Cortex of kidney (tissue), 1 donor: ENCODE measurements at places on chromosomes 6 and 20.

DNA sequence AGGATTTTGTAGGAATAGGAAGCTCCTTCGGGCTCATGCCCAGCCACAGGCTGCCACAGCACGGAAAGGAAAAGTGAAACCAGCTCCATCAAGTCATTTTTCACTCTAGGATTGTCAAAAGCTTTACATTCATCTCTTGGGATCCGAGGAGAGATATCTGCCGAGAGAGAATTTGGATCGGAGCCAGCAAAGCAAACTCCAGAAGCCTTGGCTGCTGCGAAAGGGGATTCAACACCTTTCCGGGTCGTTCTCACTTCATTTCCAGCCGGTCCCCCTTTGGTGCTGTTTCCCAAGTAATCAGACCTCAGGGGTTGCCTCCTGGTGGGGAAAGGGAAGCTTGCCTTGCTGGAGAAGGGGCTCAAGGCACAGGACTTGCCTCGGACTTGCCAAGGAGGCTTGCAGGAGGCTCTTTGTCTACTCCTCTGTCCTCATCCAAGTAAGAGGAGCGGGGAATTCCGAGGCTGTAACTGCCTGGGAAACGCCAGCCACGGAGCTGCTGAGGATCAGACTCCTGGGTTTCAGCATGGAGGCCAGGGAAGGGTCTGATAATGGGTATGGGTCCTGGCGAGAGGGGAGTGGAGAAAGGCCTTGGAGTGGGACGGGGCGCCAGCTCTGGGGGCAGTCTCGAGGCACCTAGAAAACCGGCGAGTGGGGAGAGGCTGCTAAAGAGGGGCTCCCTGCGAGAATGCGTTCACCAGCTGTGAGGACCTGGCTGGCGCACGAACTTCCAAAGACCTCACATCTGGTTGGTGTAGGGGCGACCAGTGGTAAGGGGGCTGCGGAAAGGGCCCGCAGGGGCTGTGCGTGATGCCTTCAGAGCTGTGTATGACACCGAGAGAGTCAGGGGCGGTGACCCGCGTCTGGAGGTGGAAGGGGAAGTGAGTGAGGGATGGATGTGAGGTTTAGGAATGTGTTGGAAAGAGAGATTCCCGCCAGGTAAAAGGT is 702 bp downstream of the ETV7 start:
- DNase-seq = no peak

- no peak for DNase-seq
Observed at GRCh38 chr6:5553767-5554166, 292.5 kb downstream of the FARS2 start.

DNA sequence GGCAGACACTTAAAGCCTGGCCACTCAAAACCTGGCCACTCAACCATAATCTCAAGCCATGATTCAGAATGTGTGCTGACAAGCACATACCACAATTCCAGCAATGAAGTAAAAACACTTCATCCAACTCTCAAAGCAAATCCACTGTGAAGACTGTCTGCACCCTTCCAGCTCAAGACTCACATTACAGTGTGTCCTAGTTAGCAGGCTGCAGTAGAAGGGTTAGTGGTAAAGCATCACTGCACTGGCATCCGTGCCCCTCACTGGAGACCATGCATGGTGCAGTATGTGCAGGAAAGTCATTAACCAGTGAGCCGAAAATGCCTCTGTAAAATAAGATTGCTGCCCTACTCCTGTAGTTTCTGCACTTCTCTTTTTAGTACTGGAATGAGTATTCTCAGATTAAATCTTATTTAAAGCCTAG is 43.4 kb downstream of the SLC23A2 start:
- DNase-seq = no peak

DNA sequence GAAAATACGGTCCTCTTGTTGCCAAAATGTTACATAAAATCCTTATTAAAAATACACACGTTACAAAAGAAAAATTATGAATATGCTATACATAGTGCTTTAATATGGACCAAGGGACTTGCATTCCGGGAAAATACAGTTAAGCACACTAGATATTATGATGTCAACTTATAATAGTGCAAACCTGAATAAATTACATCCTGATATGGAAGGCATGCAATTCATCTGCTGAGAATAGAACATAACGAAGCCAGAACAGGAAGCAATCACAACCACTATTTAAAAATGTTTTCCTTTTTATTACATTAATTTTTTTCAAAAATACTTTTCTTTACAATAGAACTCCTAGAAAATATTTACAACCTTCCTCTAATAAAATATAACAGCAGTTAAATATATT is 7.8 kb upstream of the MRPS10 start:
- DNase-seq = no peak

DNA sequence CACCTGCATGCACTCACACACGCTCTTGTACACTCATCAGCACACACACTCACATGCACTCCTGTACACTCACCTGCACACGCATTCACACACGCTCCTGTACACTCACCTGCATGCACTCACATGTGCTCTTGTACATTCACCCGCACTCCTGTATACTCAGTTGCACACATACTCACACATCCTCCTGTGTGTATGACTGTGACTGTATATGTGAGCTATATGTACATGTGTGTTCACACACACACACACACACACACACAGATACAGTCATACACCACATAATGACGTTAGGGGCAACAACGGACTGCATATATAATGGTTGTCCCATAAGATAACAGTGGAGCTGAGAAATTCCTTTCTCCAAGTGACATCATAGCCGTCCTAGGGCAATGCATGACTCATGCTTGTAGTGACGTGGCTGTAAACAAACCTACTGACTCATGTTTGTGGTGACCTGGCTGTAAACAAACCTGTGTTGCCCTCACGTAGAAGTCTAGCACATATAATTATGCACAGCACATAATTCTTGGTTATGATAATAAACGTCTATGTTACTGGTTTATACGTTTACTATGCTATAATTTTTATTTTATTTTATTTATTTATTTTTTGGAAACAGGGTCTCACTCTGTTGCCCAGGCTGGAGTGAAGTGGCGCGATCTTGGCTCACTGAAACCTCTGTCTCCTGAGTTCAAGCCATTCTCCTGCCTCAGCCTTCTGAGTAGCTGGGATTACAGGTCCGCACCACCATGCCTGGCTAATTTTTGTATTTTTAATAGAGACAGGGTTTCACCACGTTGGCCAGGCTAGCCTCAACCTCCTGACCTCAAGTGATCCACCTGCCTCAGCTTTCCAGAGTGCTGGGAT is 22.8 kb upstream of the TAF4 start:
- no peak for DNase-seq

DNA sequence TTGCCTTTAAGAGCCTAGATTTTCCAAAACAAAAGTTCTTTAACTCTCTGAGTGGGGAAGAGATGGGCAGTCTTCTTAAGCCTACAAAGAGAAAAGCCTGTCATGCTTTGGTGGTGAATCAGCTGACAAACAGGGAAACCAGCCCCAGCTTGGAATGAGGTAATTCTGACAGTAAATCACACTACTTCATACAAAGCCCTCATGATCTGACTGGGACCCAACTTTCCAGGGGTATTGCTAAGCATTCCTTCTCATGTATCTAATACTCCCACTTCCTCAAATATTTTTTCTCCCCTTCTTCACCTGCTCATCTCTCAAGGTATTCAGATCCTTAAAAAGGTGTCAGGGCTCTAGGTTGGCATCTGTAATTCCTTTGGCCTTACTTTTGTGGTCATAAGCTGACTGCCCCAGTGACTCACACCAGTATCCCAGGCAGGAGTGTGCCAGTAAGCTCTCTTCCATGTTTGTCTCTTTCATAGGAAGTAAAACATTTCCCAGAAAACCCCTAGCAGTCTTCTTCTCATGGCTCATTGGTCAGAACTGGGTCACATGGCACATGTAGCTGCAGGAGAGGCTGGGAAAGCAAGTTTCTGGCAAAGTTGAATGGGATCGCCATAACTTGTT is 15.0 kb upstream of the TBC1D22B start:
- DNase-seq = no peak

DNA sequence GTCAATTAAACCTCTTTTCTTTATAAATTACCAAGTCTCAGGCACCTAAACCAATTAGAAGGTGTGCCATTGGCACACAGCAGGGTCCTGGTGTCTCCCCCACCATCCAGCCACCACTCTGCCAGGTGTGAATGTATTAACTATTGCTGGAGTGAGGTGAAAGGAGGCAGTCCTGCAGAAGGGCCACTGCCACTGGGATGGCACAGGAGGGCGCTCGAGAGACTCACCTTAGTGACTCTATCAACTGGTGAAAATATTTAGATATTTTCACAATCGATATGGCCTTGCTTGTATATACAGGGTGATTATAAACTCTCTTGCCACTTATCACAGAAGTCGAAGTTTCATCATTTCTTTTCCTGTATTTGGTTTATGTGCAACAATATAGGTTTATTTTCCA is 145.6 kb upstream of the ESR1 start:
- no peak for DNase-seq

DNA sequence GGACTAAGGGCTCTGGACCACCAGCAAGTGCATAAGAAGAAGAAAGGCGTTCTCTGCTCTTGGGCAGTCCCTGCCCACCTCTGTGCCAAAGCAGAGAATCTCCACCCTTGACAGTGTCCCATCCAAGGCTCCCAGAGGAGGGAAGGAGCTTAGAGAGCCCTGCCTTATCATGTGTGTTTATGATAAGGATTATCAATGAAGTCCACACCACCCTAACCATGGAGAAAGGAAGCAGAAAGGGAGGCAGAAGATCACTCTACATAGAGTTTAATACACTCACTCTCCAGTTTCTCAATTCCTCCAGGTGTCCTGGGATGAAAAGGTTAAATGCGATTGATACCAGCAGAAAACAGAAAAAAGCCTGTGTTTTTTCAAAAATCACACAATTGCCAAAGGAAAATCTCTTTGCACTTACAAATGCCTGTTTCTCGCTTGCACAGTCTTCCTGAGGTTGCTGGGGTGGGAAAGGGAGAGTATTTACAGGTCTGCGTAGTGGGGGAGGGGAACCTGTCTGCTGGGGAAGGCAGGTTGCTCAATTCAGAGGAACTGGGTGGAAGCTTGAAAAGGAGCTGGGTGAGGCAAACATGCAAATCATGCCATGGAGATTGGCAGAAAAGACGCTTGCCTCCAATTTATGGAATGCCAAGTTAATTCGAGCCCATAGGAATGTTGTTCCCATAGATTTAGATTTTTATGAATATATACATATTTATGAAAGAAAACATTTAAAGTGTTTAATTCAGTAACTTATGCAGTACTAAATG is 104.0 kb downstream of the EYA2 start:
- no peak for DNase-seq

DNA sequence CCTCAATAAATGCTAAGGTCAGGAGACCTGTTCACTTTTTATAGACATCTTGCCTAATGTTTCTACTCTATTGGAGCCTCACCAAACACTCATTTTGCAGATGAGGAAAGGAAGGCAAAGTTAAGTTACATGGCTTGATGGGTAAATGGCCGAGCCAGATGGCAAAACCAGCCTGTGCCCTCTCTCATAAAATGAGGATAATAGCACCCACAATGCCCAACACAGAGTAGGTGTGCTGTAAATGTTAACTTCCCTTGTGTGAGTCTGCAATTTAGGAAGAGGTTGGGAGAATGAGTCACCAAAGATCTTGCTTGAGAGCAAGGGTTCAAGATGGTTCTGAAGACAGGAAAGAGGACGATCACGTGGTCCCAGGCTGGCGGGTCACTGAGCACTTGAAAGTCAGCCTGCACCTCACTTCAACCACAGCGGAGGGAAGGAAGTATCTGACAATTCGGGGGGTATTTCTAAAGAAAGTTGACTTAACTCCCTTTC is 3.3 kb downstream of the KCNK5 start:
- DNase-seq = no peak

DNA sequence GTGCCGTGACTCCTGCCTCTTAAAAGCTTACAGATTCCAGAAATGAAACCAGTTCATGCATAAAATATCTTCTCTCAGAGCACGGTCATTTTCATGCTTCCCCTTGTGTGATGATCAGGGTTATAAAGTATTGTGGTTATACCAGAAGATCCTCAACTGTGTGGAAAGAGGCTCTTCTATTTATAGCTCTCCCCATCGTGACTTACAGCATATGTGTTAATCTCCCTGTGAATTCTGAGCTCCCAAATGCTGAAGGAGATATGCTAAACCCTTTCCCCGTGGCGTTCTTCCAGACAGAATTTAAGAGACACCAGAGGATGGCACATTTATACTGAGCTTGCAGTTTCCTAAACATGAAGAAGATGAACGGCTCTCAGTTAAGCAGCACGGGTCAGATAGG is 158.8 kb downstream of the CDH26 start:
- no peak for DNase-seq

- DNase-seq = no peak
Observed at GRCh38 chr6:3530515-3530914, 73.7 kb upstream of the SLC22A23 start.
